Activated CD4-positive, alpha-beta memory T cell treated with anti-CD3 and anti-CD28 coated beads for 36 hours (primary cell): ENCODE measurements at places on chromosomes 7 and 10.

DNA sequence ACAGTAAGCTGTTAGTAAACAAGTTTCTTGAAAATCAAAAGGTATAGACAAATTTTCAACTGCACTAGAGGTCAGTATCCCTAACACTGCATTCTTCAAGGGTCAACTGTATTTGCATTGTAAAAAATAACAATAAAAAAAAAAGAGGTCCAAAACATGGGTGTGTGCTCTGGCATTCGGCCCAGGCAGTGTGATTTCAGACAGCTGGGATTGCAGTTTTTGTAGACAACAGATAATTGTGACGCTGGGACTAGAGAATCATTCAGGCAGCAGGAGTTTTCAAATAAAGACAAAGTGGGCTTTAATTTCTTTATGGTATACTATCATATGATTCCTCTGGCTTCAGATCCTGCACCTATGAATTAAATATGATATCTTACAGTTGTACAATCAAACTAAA, 543.2 kb upstream of the SEMA3D start:
- DNase-seq, result no peak

GRCh38 chr7:2926120-2926895, 82.2 kb upstream of the GNA12 start:
- no peak for DNase-seq

DNA sequence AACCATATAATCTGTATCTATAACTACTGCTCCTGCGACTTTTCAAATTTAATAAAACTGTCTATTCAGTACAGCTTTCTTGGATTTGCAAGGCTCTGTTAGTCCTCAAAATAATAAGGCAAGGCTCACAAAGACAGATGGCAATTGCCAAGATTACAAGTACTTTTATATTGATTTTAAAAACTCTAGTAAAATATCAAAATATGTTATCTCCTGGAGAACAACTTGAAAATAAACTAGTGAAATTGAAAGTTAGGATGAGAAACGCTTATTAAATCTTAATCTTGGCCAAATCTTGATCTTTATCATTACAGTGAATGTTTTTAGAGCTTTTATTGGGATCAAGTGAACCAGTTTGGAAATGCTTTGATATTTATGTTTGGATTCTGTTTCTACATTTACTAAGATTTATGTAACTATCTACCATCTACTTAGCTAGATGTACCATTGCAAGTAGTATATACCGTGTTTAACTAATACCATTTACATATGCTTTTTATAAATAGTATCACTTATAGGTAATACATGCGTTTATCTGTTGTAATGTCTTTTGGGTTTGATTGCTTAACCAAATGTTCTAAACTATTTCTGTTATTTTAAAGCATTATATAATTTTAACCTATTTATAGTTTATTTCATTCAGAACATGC, 70.0 kb downstream of the CABCOCO1 start:
- no peak for DNase-seq

DNA sequence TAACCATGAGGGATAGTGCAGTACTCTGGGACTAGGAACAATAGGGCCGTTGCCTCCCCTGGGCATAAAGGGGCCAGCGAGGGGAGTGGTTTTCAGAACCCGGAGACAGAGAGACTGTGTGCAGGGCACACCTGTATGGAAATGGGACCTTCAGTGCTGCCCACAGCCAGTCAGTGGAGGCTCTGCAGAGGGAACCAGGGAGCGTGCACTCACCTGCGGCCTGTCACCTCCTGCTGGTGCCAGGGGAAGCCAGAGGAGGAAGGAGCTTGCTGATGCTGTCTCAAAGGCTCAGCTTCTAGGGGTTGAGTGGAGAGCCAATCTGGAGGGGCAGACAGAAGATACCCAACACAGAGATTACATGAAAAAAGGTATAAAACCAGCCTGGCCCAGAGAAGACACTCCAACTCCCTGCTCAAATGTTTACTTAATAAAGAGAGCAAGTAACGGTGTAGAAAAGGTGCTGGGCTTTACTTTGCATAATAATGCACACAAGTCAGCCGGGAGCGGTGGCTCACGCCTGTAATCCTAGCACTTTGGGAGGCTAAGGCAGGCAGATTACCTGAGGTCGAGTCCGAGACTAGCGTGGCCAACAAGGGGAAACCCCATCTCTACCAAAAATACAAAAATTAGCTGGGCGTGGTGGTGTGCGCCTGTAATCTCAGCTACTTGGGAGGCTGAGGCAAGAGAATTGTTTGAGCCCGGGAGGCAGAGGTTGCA, 35.5 kb upstream of the WAPL start:
- no peak for DNase-seq

GRCh38 chr10:103892181-103892580, 25.8 kb downstream of the STN1 start:
- DNase-seq, result no peak

DNA sequence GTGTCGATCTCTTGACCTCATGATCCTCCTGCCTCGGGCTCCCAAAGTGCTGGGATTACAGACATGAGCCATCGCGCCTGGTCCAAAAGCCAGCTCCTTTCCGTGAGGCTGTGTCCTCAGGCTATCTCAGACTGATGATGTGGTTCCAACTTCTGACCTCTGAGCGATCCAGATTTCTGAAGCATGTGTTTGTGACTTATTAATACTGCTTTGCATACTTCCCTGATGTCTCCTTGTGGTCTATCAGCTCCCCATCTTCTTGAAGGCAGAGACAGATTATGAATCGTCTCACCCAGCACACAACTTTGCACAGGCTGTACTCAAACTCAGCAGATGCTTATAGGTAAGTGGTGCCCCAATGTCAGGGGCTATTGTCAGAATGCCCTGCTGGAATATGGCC, 2.0 kb upstream of the PLPP4 start:
- no peak for DNase-seq

- DNase-seq, result no peak
These were observed 87.6 kb upstream of the ATP6V0A4 start for GRCh38 chr7:138885383-138886147.

- DNase-seq, result no peak
These were observed 11.7 kb downstream of the CYP26A1 start for GRCh38 chr10:93085272-93085859.

DNA sequence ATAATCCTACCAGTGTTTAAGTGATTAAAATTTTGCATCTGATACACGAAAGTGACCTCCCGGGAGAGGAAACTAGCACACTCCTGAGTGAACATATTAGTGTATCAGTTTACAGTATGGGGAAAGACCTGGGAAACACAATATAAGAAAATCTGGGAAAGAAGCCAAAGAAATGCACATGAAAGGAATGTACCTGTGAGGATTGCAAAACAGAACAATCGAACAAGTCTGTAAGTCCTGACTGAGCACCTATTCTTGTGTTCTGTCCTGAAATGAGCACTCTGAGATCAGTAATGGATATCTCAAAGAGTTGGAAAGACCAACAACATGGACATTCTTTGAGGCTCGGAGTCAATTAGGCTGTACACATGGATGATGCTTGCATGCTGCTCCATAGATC, 554.7 kb downstream of the SORCS3 start:
- no peak for DNase-seq

GRCh38 chr10:132944510-132944909, 2.1 kb upstream of the CFAP46 start:
- DNase-seq, result no peak

DNA sequence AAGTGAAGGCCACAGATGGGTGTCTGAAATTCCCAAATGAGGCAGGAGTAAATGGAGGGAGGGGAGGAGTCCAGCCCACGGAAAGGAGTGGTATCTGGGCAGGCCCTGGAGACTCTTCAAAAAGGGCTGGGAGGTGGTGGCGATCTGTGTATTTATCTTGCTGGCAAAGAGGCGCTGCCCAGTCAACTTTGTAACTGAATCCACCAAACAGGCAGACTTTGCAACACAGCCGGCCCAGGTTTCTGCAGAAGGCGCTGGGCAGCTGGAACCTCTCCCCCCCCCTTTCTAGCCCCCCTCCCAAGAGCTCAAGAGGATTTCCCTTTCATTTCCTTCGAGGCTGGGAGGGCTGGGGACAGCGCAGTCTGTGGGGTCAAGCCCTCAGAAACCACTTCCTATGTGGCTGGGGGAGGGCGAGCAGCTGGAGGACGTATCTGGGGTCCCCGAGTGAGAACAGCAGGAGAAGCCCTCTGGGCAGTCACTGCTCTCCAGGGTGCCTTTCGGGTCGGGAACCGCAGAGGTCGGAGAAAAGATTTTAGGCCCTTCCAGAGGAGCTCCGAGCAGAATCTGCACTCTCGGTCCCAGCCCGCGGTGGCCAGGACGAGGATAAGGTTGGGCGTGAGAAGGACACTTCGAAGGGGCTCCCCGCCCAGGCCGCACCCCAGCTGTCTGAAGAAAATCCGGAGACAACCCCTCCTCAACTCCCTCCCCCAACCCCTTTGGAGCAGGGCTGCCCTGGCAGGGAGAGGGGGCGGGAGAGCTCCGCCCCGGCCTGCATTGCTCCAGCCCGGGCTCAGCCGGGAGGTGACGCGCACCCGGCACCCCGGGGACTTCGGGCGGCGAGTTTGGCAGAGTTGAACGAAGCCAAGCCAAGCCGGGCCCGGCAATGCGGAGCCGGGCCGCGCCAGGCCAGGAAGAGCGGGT, 965 bp downstream of the ZCCHC24 start:
- peak; percentile 64 for DNase-seq

DNA sequence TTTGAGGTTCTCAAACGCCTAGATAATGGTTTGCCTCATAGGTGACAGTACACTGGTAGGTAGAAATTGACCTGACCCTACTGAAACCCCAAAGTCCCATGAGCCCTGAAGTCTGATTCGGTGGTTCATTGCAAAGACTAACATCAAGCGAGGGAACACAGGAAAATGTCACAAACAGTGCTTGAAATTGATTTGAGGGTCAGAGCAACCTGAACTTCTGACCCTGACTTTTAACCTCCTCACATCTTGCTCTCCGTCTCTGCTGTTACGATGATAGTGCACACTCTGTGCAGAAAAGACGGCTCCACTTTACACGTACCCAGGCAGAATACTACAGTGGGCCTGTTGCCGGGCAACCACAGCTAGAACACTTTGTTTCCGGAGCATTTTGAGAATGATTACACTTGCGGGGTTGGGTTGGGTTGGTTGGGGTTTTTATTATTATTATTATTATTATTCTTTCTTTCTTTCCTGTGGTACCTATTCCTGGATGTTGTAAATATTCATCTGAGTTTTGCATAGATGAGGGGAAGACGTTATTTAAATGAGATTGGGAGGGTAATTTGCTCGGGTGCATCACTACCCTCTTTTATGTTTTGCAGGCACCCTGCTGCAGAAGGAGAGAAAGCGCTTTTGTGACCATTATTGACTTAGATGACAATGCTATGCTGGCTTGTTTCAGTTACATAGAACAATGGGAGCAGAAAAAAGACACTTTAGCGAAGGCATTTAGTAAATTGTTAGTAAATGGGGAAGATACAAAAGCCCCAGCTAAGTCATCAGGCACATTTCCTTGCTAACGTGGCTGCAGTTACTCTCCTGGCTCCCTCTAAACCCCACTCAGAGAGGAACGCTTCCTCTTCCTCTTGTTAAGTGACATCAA, 438.1 kb upstream of the NRP1 start:
- DNase-seq, result peak; percentile 9

GRCh38 chr10:88934900-88935672, 17.5 kb downstream of the ACTA2 start:
- DNase-seq, result peak; percentile 84

GRCh38 chr7:135905355-135905754, 71.8 kb downstream of the MTPN start:
- no peak for DNase-seq
